Stimulated activated CD4-positive, alpha-beta T cell treated with anti-CD3 and anti-CD28 coated beads, Interleukin-1b, Interleukin-23, amount 100 ng/mL, for 24 hours (primary cell): ENCODE measurements at places on chromosomes 7 and 10.

DNA sequence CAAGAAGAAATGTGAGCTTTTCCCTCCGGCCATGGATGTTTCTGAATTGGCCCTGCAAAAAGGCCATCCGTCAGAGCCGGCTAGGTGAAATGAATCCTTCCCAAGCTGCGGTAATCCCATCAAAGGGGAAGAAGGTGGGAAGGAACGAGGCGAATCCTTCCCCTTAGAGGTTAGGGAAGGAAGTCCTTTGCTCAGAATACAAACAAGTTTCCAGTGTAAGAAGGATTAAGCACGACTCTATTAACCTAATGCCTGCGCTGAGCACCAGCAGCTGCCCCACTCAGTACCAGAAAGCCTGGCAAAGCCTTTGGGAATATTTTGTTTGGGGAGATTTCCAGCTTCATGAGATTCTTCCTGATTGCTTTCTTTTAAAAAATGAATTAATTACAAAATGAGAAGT, 42.8 kb downstream of the CLRN3 start:
- DNase-seq, result no peak

GRCh38 chr10:76454506-76455140, 1023.2 kb downstream of the LRMDA start:
- no peak for DNase-seq

- no peak for DNase-seq
Observed at GRCh38 chr7:92835851-92836488, 403 bp downstream of the CDK6 start.

- DNase-seq, result no peak
Observed at GRCh38 chr10:26890956-26891355, 30.2 kb upstream of the ABI1 start.

- DNase-seq, result no peak
Observed at GRCh38 chr7:66964411-66964810, 31.0 kb downstream of the SBDS start.

GRCh38 chr7:81235997-81236396, 317.1 kb upstream of the SEMA3C start:
- DNase-seq, result no peak

DNA sequence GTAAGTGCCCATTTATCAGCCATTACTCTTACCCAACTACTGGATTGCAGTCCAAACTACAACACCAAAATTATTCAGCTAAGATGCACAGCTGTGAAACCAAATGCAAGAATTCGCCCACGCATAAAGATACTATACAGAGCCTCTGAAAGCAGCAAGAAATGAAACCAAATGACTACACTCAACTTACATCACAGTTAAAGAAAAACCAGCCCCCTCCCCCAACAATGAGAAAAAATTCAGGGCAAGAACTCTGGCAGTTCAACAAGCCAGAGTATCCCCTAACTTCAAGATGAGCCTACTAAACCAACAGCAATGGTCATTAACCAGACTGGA, 209.1 kb upstream of the VWC2 start:
- no peak for DNase-seq
